NCI-H345 (cell line): ENCODE measurements at places on chromosomes 6 and 20.
A peak's percentile ranks its signal among the peaks of the same experiment; 100 is the strongest.

DNA sequence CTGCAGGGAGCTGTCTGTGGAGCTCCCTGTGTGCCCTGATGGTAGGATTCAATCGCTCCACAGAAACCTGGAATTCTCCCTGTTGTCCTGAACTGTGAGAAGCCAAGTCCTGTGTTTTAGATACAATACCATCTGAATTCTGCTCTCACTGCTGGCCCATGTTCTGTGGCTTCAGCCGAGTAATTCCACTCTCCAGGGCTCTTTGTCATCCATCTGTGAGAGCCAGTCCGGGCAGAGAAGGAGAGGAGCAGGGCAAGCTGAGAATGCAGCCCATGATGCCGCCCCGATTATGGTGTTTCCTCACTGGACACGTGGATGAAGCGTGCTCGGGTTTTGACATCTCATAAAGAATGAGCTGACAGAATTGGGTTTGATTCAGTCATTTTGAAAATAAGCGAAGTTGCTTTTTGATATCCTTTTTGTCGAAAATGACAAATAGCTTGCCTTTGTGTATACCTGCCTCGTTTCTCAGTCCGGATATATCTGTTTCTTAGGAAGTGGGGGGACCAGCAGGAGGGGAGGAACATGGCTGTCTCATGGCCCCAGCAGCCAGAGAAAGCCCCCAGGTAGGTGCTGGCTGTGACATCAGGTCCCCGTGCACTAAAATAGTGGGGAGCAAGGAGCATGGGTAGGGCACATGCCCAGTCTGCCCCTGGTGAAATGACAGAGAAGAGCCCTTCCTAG lies 8.2 kb upstream of the CD93 start:
- no peak for DNase-seq

DNA sequence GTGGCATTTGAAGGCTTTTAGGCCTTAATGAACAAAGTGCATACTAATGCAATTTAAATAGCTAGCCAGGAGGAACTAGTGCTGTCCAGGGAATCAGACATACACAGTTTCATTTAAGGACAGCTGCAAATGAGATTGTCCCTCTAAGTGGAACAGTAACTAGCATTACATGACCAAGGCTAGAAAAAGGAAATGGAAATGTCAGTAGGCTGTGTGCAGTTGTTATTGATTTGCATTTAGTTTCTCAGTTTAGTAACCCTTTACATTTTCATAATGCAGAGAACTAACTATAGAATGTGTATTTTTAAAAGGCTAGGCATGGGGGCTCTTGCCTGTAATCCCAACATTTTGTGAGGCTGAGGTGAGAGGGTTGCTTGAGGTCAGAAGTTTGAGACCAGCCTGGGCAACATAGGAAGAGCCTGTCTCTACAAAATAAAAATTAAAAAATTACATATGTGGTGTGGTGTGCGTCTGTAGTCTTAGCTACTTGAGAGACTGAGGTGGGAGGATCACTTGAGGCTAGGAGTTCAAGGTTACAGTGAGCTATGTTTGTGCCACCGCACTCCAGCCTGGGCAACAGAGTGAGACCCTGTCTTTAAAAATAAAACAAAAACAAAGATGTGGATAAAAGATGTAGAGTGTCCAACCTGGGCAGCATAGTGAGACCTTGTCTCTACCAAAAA lies 468.0 kb downstream of the UTRN start:
- DNase-seq = no peak

DNA sequence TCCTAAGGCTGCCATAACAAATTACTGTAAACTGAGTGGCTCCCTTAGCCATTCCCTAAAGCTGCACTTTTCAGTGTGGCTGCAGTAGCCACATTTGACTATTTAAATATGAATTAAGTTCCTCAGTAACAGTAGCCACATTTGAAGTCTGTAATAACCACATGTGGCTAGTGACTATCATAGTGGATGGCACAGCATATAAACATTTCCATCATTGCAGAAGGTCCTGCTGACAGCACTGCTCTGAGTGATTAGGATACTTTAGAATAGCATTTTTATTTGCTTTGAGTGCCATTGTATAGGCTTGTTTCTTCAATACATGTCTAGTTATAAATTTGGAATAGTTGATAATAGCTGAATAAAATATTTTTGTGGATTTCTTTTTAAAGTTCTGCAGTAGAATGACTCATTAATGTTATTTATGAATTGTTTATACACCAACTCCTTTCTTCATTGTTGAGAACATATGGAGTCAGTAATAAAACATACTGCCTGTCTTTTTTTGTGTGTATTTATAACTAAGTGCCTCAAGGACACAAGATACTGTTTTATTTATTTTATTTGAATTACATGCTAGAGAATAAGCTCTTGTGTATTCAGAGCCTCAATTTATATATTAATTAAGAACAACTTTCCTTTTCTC lies 217.2 kb downstream of the CDKAL1 start:
- no peak for DNase-seq

DNA sequence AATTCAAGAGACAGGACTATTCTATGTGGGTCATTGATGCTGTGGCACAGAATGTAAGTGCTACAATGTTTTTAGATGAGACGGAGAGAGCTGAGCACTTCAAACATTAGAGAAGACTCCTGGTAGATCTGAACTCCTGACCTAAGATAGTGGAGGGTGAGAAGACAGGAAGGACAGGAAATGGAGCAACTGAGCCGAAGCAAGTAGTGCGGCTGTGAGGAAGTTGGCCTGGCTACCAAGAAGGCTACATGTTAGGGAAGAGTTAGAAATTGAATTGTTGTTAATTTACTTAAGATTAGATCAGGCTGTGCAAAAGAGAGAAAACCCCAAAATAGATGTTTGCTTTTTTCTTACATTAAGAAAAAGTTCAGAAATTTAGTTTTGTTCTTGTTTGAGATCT lies 14.4 kb upstream of the MLIP start:
- DNase-seq = no peak

- DNase-seq = no peak
These were observed 10.1 kb upstream of the ADAM33 start for GRCh38 chr20:3691897-3692296.

- DNase-seq = no peak
These were observed 11.1 kb downstream of the MTHFD1L start for GRCh38 chr6:150876598-150876997.

- DNase-seq = no peak
These were observed 37.2 kb upstream of the STXBP5 start for GRCh38 chr6:147166992-147167391.

- no peak for DNase-seq
These were observed 561.8 kb upstream of the AGPAT4 start for GRCh38 chr6:161835500-161836215.

DNA sequence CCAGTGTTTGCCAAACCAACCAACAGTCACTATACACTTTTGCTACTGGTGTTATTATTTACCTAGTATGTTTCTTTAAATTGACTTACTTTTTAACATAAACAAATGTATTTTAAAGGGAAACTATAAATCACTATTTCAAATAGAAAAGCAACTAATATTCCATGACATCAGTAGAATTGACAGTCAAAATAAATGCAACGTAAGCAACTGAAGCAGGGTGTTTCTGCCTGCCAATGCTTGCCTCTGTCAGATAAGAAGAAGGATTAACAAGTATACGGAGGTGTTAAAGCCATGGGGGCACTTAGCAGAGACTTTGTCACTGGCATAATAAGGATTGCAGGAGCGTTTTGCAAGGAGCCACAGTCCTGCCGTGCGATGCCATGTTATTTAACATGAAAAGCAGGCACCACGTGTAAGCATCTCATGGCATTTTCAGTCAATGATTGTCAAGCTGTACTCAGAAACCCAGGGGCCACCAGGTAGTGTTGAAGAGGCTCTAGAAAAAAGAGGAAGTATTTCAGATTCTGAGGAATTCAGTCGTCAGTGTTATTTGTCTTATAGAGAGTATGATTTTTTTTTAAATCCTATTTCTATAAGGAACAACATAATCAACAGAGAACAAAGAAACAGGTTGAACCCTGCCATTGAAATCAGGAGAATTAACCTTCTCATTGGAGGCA lies 131.7 kb downstream of the BFSP1 start:
- DNase-seq = no peak

GRCh38 chr6:95547043-95547442 lies 30.3 kb upstream of the MANEA start:
- no peak for DNase-seq

- DNase-seq = no peak
These were observed 26.6 kb upstream of the TULP4 start for GRCh38 chr6:158285656-158286021.

DNA sequence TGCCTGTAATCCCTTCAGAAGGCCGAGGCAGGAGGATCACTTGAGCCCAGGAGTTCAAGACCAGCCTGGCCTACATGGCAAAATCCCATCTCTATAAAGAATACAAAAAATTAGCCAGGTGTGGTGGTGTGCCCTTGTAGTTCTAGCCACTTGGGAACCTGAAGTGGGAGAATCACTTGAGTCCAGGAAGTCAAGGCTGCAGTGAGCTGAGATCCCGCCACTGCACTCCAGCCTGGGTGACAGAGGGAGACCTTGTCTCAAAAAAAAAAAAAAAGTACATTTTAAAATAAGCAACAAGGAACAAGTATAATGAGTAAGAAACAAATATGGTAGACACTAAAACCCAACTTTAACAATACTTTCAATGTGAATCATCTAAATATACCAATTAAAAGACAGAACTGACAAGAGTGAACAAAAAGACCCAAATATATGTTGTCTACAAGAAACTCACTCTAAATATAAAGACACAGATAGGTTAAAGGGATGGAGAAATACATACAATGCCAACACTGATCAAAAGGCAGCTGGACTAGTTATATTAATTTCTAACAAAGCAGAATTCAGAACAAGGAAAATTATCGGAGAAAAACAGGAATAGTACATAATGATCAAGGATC lies 37.7 kb downstream of the RANBP9 start:
- no peak for DNase-seq

DNA sequence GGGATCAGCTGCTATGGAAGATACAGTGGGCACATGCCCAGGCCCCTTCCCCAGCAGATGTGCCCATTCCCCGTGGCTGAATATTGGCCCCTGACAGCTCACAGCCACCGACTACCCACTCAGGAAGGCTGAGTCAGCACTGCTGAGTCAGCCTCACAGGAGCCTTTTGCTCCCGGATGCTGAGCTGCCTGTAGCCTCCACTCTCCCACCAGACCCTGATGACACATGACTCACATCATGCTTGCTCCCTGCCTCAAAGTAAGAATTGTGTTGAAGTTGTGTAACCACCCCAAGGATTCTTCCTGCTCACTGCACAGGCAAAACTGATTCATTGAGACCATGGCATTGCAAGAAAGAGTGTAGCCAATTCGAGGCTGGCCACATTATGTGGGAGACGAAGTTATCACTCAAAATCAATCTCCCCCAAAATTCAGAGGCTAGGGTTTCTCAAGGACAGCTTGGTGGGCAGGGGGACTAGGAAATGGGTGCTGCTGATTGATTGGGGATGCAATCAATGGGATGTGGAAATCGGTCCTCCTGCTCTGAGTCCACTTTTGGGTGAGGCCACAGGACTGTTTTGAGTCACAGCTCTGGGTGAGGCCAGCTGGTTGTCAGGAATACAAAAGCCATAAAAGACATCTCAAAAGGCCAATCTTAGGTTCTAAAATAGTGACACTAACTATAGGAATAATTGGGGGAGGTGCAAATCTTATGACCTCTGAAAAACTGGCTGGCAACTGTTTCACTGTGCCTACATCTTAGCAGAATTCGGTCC lies 556.6 kb upstream of the CDH4 start:
- no peak for DNase-seq

- no peak for DNase-seq
These were observed 13.2 kb upstream of the SERINC1 start for GRCh38 chr6:122484760-122485159.

DNA sequence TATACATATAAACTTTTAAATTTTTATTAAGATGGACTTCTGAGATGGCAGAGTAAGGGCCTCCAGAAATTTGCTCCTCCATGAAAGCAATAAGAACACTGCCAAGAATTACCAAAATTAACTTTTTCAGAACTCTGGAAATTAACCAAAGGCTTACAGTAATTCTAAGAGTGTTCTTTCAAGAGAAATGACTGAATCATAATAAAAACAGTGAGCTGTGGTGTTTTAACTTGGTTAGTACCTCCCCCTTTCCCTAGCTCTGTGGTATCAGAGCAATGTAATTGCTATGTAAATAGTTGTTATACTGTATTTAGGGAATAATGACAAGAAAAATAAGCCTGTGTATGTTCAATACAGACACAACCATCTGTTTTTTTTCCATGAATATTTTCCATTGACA lies 19.0 kb downstream of the HECA start:
- DNase-seq = no peak

- no peak for DNase-seq
These were observed 20.8 kb downstream of the MOCS1 start for GRCh38 chr6:39913391-39913916.

- no peak for DNase-seq
These were observed 87.6 kb upstream of the PAK5 start for GRCh38 chr20:9926476-9926875.

GRCh38 chr6:52515219-52515960 lies 61.5 kb downstream of the TRAM2 start:
- no peak for DNase-seq

DNA sequence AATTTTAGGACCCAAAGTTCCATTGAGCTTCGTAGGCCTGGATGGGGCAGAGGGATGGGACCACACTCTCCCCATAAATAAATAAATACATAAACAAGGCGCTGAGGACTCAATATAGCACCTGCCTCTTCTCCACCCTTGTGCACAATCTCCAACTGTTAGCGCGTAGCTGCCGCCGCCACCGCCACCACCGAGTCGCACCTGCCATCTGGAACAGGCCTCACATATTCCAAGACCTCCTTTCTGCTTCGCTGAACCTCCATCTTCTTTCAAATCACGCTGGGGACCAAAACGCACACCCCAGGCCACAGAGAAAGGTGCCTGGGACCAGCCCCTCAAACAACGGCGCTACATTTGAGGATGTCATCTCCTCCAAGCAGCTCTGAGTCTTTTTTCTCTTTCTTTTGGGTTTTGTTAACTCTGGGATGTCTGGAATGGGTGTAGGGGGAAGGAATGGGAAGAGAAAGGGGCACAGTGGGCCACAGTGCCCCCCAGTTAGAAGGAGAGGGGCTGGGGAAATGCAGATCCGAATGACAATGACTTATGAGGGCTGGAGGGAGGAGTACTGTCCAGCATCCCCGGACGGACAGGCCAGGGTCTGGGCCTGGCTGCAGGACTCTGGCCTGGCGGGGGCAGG lies 49.7 kb downstream of the NOL4L start:
- DNase-seq = peak; percentile 84

DNA sequence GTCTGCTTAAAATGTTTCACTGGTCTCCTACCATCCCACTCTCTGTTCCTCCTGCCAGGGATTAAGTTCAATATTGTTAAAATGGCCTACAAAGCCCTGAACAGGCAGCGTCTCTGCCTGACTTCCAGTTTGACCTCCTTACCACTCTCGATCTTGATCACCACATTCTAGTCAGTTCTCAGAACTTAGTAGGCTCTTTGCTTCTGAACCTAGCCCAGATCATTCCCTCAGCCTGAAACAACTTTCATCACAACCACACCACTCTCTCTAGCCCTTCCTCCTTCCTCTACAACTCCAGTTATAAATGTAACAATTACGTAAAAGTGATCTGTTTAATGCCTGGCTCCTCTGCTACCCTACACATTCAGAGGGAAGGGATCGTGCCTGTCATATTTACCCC lies 53.3 kb downstream of the ATG5 start:
- DNase-seq = no peak

- no peak for DNase-seq
These were observed 427.0 kb upstream of the EYS start for GRCh38 chr6:66134021-66134420.

- no peak for DNase-seq
These were observed 173.0 kb downstream of the IBTK start for GRCh38 chr6:82074556-82074955.
